ENCODE measurements at places on chromosomes 16 and 17. TPM values are rescaled to one million over a fixed set of nuclear protein-coding genes. Genes with fewer than 3 reads are reported as not detected.

The TMEM98 gene
- 93.8 TPM for total RNA-seq

The MSLN gene
- total RNA-seq = 30.8 TPM

The EVPL gene
- 3.7 TPM for total RNA-seq

The VTN gene
- total RNA-seq = 2.1 TPM

The ACSM2A gene
- total RNA-seq = not detected

The GDPD1 gene
- total RNA-seq = 1.9 TPM

The ITGAD gene
- not detected for total RNA-seq

The IRX3 gene
- total RNA-seq = 0.97 TPM

The CLEC3A gene
- not detected for total RNA-seq

The ARHGDIG gene
- 2.1 TPM for total RNA-seq

The SP2 gene
- 18.7 TPM for total RNA-seq

The C1QTNF8 gene
- not detected for total RNA-seq

The PRM2 gene
- not detected for total RNA-seq

The FAM171A2 gene
- total RNA-seq = 15.4 TPM
